ENCODE measurements at places on chromosomes 5 and 9. TPM values are rescaled to one million over a fixed set of nuclear protein-coding genes. Genes with fewer than 3 reads are reported as not detected.

Gene ADAMTS13
- 1.5 TPM for total RNA-seq

Gene FOXD4L6
- not detected for total RNA-seq

Gene ANKRD31
- total RNA-seq = 0.54 TPM

Gene SHOC1
- total RNA-seq = not detected

Gene SPINK6
- not detected for total RNA-seq

Gene ST8SIA4
- 2.4 TPM for total RNA-seq

Gene XRCC4
- 7.5 TPM for total RNA-seq

Gene PIP5K1B
- total RNA-seq = not detected

Gene EMB
- total RNA-seq = 0.81 TPM

Gene MRPL50
- total RNA-seq = 7.8 TPM

Gene DPM2
- total RNA-seq = 15.6 TPM

Gene IFNB1
- not detected for total RNA-seq

Gene MSH3
- 13.6 TPM for total RNA-seq

Gene TCF7
- total RNA-seq = under 0.01 TPM

Gene SH3PXD2B
- total RNA-seq = 32.5 TPM

Gene CATSPER3
- not detected for total RNA-seq

Gene CDKN2B
- total RNA-seq = 16.8 TPM

Gene CREB3
- total RNA-seq = 72.6 TPM

Gene MEIKIN
- total RNA-seq = not detected

Gene CARTPT
- not detected for total RNA-seq

Gene PHF2
- total RNA-seq = 10.5 TPM

Gene RUSC2
- total RNA-seq = 37.6 TPM

Gene PCDHGA8
- total RNA-seq = 1.8 TPM

Gene PKD2L2
- not detected for total RNA-seq

Gene PGM5
- 0.18 TPM for total RNA-seq

Gene C9orf153
- not detected for total RNA-seq

Gene APBA1
- total RNA-seq = 14.3 TPM

Gene ATP6V1G1
- 156 TPM for total RNA-seq

Gene MTAP
- 22.7 TPM for total RNA-seq

Gene KIF24
- 2.8 TPM for total RNA-seq

Gene OR13F1
- not detected for total RNA-seq

Gene PCDHA11
- total RNA-seq = not detected

Gene LCNL1
- total RNA-seq = not detected

Gene COMMD10
- total RNA-seq = 22.6 TPM

Gene RFX3
- 2.5 TPM for total RNA-seq

Gene PTGES
- 1.1 TPM for total RNA-seq

Gene PRR16
- 11.9 TPM for total RNA-seq

Gene NTNG2
- total RNA-seq = 4.7 TPM

Gene PAEP
- not detected for total RNA-seq

Gene JADE2
- total RNA-seq = 75.7 TPM

Gene TPD52L3
- not detected for total RNA-seq

Gene JAKMIP2
- total RNA-seq = not detected

Gene MCTP1
- total RNA-seq = 0.18 TPM

Gene SLC36A2
- not detected for total RNA-seq
